Stimulated activated CD4-positive, alpha-beta T cell treated with anti-CD3 and anti-CD28 coated beads, TNF-alpha, amount 100 ng/mL, for 48 hours (primary cell): ENCODE measurements at places on chromosomes 5 and 9.

GRCh38 chr5:93800988-93801811, 59.8 kb upstream of the POU5F2 start:
- DNase-seq = peak; percentile 10

DNA sequence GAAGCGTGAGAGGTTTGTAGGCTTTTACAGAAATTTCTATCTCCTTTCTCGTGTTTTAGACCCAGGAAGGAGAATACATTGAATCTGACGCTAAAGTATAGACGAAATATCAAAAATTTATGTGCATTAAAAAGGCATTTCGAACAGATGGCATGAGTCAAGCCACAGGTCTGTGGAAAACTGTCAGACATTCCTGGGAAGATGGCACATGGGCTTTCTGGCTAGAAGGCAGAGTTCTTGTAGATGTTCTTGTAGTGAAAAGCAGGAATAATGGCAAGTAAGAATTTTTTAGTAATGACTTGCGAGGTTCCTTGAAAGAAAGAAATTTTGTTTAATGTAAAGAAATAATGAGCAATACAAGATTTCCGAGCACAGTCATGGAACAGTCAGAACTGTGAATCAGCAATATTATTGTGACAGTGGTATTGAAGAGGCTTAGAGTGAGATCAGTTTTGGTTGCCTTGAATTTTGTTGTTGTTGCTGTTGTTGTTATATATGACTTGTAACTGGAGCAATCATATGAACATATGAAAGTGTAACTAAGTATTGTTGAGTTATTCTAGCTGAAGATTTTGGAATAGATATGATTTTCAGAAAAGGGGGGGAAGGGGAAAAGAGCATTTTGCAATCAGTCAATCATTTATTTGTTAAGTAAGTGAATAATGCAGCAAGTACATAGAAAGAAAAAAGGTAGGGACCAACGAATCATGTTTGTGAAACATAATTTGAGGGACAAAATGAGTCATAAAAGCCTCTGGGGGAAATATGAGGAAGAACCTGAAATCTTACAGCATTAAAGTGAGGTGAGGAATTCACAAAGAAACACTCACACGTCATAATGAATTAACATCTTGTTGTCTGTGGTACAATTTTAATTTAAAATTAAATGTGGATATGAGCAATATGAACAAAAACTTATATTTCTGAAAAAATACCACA, 339.0 kb upstream of the CTNND2 start:
- DNase-seq = no peak

DNA sequence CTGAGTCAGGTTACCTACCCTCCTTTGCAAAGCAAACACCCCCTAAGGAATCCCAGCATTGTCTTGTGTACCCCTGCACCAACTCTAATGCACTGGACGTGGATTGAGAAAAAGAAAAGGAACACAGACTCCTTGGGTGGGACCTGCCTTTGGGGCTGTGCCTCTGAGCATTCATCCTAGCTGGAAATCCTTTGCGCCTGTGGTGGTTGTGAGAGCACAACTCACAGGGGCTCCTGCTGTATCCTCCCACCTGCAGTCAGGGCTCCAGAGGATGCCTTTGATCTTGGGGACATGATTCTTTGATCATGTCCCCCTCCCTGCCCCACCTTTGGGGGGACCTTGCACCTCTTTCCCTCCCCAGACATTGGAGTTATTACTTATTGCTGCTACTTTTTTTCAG, 338.5 kb downstream of the GADD45G start:
- DNase-seq = no peak

- DNase-seq = no peak
Observed at GRCh38 chr5:150158170-150158949, 2.7 kb upstream of the PDGFRB start.

DNA sequence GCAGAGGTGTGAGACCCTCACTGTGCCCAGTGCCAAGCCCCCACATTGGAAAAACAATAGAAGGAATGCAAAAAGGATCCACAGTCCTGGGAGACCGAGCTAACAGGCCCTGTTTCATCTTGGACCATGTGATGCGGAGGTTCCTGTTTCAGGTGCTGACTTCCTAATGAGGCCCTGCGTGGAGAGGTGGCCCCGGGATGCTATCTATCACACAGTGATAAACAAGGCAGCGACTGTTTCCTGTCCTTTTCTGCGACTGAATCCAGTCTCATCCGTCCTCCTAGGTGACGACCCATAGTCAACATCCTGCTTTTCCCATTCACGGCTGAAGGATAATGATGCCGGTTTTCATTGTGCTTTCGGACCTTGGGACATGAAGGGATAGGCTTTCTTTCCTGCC, 56.4 kb upstream of the BOD1 start:
- no peak for DNase-seq

GRCh38 chr9:130382636-130383349, 62.0 kb upstream of the ASS1 start:
- DNase-seq = no peak

DNA sequence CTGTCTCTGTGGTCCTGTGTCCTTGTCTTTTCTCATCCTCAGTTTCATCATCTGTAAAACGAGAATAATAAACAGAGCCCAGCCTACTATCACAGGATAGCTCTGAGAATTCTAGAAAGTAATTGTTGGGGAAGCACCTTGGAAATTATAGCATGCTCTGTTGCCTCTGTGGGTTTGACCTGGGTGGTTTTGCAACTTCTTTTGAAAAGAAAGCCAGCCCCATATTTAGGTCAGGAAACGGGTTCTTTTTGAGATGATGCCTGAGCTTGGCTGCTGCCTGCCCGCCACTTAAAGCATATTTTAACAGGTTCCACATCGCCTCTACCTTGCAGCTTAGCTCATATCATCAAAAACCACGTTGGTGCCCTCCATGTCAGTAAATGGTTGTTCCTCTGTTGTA, 111.1 kb downstream of the TLR4 start:
- no peak for DNase-seq

- no peak for DNase-seq
Observed at GRCh38 chr5:73158313-73158712, 14.7 kb upstream of the TMEM174 start.

- DNase-seq = no peak
Observed at GRCh38 chr5:30100148-30100713, 1093.3 kb upstream of the CDH6 start.

DNA sequence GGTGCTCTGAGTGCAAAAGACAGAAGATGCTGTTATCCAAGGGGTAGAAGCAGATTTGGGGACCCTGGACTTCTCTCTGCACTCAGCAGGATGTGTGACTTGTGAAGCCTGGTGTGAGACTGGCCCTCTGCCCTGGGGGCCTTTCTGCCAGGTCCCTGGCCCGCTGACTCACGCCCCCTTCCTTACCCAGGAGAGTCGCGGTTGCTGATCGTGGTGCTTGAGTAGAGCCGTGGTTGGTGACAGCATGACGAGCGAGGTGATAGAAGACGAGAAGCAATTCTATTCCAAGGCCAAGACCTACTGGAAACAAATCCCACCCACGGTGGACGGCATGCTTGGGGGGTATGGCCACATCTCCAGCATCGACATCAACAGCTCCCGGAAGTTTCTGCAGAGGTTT, 6.5 kb downstream of the NTMT1 start:
- DNase-seq = no peak

GRCh38 chr9:107557236-107557990, 67.8 kb upstream of the KLF4 start:
- no peak for DNase-seq

GRCh38 chr9:25094518-25094917, 548.8 kb upstream of the IZUMO3 start:
- DNase-seq = no peak

GRCh38 chr9:134215699-134216448, 51.5 kb upstream of the RNU6ATAC start:
- DNase-seq = no peak

- peak; percentile 10 for DNase-seq
Observed at GRCh38 chr9:121992571-121993212, 100.4 kb downstream of the TTLL11 start.

- no peak for DNase-seq
Observed at GRCh38 chr9:2725898-2726649, 8.8 kb downstream of the KCNV2 start.
